ENCODE measurements at places on chromosomes 5 and 9. TPM values are rescaled to one million over a fixed set of nuclear protein-coding genes. Genes with fewer than 3 reads are reported as not detected.
A peak's percentile ranks its signal among the peaks of the same experiment; 100 is the strongest.

The ZBED3 gene
- 38.0 TPM for total RNA-seq

The KCNN2 gene
- 2.0 TPM for total RNA-seq

The FBP2 gene
- total RNA-seq = not detected

The IFNA21 gene
- total RNA-seq = not detected

The NRARP gene
- total RNA-seq = 24.0 TPM

The DROSHA gene
- total RNA-seq = 100 TPM

The ZNF608 gene
- 148 TPM for total RNA-seq

The AOPEP gene
- total RNA-seq = 58.2 TPM

The PCDHGA3 gene
- 0.80 TPM for total RNA-seq

The FAXDC2 gene
- 14.8 TPM for total RNA-seq

The PAEP gene
- total RNA-seq = not detected

The CD180 gene
- not detected for total RNA-seq

The FSTL4 gene
- total RNA-seq = 2.4 TPM

DNA sequence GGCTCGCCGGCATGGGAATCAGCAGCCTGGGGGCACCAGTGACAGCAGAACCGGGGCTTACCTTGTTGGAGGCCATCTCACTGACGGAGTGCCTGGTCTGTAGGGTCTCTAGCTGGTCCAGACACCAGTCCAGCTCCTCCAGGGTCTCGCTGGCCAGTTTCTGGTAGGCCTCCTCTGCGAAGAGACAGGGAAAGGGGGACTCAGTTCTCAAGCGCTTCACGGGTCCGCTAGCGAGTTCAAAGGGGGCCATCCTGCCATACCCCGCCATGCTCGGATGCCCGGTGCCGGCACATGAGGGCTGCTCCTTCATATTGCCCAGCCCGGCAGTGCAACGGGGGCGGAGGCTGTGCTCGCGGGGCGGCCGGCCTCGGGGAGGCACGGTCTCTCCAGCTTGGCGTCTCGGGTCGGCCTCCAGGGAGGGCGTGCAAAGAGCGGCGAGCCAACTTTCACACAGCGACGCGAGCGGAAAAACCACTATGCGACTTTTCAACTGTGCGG is 456.0 kb downstream of the RAB3C start:
- no peak for DNase-seq

GRCh38 chr9:86186696-86187095 is 72.8 kb downstream of the C9orf153 start:
- no peak for DNase-seq

DNA sequence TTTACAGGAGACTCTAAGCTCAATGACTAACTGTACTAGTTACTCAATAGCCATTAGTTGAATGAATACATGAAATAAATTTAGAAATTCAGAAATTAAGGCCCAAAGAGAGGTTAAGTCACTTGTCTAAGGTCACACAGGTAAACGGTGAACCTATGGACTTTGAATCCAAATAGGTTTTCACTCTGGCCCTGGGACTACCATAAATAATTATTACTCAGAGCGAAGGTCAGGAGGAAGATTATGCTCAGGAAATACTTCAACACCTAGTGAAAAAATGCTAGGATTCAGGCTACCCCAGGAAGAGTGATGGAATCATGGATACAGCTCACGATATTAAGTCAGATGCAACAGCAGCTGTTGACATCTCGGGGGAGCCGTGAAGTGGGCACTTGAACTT is 417.4 kb downstream of the GABRG2 start:
- DNase-seq = no peak

- no peak for DNase-seq
Observed at GRCh38 chr5:43564289-43564850, 7.5 kb upstream of the PAIP1 start.

DNA sequence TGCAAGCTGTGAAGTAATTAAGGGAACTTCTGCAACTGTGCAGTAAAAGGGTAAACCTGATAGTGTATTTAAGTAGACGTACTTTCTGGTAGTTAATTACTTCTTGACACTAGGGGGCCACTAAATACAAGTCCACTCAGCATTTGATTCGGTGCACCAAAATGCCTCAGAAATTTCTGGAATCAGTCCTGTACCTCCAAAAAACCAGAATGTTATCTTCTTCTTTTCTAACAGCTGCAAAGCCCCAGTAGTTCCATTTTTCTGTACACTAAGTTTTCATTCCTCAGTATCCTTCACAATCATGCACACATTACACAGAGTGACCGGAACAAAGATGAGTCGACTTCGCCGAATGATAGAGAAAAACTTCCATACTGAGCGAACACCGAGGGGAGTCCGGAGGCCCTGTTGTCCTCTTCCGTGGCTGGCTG is 484 bp downstream of the GFM2 start:
- DNase-seq = no peak

GRCh38 chr5:149410071-149410470 is 31.0 kb upstream of the IL17B start:
- DNase-seq = no peak

- no peak for DNase-seq
Observed at GRCh38 chr5:66621146-66621545, 25.0 kb downstream of the MAST4 start.

GRCh38 chr5:98630621-98631020 is 142.8 kb upstream of the RGMB start:
- DNase-seq = no peak

DNA sequence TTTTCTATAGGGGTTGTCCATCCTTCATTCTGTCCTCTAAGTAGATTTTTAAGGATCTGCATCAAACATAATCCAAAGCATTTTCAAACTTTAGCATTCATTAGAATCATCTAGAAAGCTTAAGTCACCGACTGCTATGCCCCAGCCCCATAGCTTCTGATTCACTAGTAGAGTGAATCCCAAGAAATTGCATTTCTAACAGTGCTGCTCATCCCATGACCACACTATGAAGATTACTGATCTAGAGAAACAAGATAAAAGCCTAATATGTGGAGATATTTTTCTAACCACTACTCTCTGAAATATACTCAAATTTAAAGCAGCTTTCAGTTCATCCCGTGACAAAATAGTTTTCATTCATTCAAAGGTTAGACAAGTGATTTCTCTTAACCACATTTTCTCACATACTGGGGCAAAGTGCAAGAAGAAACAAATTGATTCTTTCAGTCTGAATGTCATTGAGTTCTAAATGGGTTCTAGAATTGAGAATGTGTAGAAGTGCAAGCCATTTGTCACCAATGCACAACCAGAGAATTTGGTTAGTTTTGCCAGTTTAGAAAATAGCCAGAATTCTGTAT is 286.9 kb upstream of the CD180 start:
- DNase-seq = no peak

GRCh38 chr5:159178978-159179377 is 30.4 kb downstream of the RNF145 start:
- DNase-seq = no peak

DNA sequence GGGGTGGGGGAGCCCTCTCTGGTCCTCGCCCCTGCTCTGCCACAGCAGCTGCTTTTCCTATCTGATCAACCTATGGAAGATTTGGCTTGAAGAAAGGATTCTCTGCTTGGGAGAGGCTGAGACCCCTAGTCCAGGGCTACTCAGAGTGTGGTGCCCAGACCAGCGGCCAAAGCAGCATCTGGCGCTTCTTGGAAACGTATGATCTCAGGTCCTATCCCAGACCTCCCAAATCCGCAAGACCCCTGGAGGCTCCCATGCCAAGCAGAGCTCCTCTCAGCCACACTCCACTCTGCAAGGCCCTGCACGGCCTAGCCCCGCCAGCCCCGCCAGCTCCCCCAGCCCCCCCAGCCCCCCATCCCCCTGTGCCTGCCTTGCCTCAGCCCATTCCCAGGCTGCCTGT is 181.7 kb downstream of the GAPVD1 start:
- DNase-seq = no peak

GRCh38 chr5:125673359-125673950 is 749.8 kb upstream of the GRAMD2B start:
- DNase-seq = no peak

DNA sequence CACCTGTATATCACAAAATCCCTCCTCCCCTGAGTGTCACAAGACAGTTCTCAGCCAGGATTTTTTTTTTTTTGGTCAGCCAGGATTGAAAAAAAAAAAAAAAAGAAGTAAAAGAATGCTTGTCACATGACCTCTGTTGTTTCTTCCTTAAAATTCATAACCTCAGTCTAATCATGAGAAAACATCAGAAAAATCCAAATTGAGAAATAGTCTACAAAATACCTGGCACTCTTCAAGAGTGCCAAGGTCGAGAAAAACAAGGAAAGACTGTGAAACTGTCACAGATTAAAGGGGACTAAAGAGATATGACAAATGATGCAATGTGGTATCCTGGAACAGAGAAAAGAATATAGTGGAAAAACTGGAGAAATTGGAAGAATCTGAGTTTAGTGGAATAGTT is 58.5 kb upstream of the SUB1 start:
- no peak for DNase-seq

DNA sequence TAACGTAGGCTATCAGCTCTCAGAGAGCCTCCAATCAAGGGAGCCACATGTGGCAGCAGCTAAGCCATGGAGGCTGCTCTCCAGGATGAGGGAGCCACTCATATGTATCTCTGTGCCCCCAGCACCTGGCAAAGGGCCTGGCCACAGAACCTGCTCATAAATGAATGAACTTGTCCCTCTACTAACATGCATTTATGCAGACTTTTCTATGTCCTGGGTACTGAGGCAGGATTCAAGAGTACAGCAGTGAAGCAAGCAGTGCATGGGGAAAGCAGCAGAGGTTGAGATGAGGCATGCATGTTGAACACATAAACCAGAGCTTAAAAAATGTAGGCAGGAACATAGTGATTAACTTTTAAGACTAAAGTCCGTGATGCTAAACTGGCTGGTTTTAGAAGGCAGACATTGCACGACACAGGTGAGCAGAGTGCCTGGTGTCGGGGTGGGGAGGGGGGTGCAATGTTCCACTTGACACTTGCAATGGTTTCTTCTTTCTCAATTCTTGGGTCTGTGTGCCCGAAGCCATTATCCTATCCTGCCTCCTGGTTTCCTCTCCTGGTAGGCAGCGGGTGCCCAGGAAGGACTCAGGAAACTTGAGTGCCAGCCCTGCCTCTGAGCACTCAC is 142.8 kb upstream of the ALDH1B1 start:
- no peak for DNase-seq

- DNase-seq = no peak
Observed at GRCh38 chr5:96873449-96873848, 2.9 kb upstream of the ERAP2 start.

- no peak for DNase-seq
Observed at GRCh38 chr5:178993236-178993765, 1.8 kb downstream of the GRM6 start.

GRCh38 chr9:95422650-95423049 is 94.1 kb downstream of the PTCH1 start:
- no peak for DNase-seq

- DNase-seq = no peak
Observed at GRCh38 chr5:58946230-58946629, 363.4 kb downstream of the RAB3C start.

GRCh38 chr9:13131416-13131815 is 148.1 kb downstream of the MPDZ start:
- DNase-seq = no peak

GRCh38 chr5:108081707-108082106 is 300.2 kb downstream of the FBXL17 start:
- DNase-seq = no peak

DNA sequence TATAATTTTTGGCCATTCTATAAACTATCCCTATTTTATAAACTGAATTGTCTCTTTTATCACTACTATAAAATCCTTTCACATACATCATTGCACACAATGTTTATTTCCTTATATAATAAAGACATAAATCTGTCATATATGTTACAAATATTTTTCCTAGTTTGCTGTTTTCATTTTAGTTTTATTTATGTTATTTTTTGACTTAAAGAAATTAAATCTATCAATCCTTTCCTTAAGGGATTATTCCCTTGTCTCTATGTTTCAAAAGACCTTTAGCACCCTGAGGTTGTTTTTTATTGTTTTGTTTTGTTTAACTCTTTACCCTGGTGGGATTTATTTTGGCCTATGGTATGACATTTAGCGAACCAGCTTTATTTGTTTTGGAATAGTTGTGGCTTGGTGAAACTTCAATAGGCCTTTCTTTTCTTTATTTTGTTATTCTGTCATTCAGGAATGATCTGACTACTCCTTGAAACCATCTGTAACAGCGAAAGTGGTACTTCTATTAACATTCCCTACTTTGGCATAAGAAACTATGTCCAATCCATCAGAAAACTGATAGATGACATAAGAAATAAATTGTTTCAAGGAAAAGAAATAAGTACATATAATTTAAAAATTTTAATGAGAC is 125.9 kb downstream of the CEP120 start:
- no peak for DNase-seq

DNA sequence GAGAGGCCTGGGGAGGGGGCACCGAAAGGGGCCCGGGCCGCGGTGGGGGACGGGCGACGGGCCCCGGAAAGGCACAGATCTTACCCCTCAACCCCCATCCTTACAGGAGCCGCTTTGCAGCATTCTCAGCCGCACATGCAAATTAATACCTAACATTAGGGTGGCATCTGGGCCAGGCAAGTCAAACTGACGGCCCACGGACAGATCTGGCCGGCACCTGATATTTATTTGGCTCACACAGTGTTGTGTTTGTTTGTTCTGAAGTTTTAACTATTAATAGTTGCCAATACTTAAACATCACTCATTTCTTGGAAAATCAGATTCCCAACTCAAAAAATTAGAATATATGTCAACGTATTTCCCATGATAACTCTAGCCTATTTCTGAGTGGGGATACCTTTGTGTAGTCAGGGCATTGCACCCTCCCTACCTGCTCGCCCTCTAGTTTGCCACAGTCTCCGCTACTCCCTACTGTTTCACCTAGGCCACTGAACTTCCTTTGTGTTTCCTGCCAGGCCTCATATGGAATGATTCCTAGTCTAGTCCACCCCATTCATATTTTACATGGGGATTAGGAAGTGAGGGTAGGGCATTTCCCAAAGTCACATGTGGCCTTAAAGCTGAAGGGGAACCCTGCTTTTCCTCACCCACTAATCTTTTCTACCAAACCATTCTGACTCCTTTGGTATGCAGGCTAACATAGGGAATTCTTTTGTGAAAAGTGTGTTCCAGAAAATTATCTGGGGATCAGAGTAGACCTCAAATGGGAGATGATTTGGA is 71.9 kb upstream of the LARP1 start:
- DNase-seq = no peak

- no peak for DNase-seq
Observed at GRCh38 chr5:67189079-67189354, 7.6 kb downstream of the CD180 start.

GRCh38 chr9:87497604-87498045 is at the start of gene DAPK1:
DAPK1 (plus strand) TSS chr9:87497867; CDS start chr9:87499078, 1,211 bp downstream.
- peak; percentile 73 for DNase-seq

GRCh38 chr9:138120072-138120471 is 242.5 kb downstream of the CACNA1B start:
- no peak for DNase-seq
